ENCODE measurements at places on chromosomes 5 and 9. TPM values are rescaled to one million over a fixed set of nuclear protein-coding genes. Genes with fewer than 3 reads are reported as not detected.

SURF1 gene
- 42.2 TPM for polyA plus RNA-seq

ZDHHC11 gene
- polyA plus RNA-seq: 3.5 TPM

IFNB1 gene
- polyA plus RNA-seq: not detected

SH3GLB2 gene
- polyA plus RNA-seq: 104 TPM

IL13 gene
- not detected for polyA plus RNA-seq

PCDHGA6 gene
- 4.2 TPM for polyA plus RNA-seq

SUSD3 gene
- polyA plus RNA-seq: 6.1 TPM

IL33 gene
- 8.9 TPM for polyA plus RNA-seq

ZNF883 gene
- 12.1 TPM for polyA plus RNA-seq

FBXL7 gene
- 28.7 TPM for polyA plus RNA-seq

ADGRD2 gene
- polyA plus RNA-seq: 0.17 TPM

GHR gene
- 17.9 TPM for polyA plus RNA-seq
